Cerebellum (tissue), 4 donors: ENCODE measurements at places on chromosomes 5 and 9. TPM values are rescaled to one million over a fixed set of nuclear protein-coding genes. Genes with fewer than 3 reads are reported as not detected.

Gene ZBTB26
- total RNA-seq = 10.3 TPM

Gene SPATA31A7
- not detected for total RNA-seq

Gene LMX1B
- total RNA-seq = 0.64 TPM

Gene GALNT12
- 10.3 TPM for total RNA-seq

Gene SIMC1
- 21.1 TPM for total RNA-seq

DNA sequence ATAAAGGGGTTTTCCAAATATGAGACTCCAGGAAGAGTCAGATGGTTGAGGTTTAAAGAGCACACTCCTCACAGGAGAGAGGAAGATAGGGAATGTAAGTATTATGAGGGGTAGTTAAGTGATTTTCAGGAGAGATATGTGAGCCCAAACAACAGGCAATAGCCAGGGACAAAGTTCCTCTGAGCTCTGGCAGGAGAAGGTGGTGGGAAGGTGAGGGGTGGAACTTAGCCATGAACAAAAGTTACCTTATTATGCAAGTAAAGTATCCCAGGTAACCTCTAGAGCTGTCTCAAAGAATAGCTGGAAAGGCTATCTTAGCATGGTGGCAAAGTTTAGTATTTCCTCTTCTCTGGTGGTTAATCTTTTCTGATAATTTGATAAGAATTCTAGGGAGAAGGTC is 450.5 kb upstream of the PTPRD start:
- no peak for DNase-seq

- DNase-seq = no peak
Observed at GRCh38 chr5:54383941-54384340, 71.6 kb upstream of the HSPB3 start.

- no peak for DNase-seq
Observed at GRCh38 chr5:59065554-59065953, 482.7 kb downstream of the RAB3C start.

DNA sequence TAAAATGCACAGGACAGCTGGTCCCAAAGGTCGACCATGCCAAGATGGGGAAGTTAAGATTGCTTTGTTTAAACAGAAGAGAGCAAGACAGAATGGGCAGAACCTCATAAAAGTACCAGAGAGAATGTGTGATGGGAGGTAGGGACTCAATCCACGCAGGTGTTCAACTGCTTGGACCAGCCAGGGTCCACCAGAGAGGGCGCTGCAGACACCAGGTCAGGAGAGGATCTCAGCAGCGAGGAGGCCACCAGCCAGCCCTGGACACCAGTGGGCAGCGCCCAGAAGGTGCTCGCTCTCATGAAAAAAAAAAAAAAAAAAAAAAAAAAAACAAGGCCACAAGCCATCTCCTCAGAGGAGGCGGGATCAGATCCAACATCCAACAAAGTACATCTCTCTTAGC is 81.8 kb downstream of the SHC3 start:
- no peak for DNase-seq

DNA sequence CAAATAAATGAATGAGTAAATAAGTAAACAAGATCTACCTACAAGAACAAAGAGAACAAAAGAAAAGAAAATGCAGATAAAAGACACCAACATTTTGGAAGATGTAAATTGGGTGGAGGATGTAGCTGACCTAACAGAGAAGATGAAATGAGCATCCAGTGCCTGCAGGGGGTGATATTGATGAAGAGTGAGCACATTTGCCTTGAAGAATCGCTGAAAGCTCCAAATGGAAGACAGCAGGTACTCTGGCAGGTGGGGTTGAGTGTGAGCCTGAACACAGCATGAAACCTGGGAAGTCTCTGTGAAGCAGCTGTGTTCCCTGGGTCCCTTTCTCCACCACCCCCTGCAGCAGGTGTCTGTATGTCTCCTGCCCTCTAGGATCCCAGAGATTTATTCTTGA is 125.6 kb downstream of the NXNL2 start:
- no peak for DNase-seq

DNA sequence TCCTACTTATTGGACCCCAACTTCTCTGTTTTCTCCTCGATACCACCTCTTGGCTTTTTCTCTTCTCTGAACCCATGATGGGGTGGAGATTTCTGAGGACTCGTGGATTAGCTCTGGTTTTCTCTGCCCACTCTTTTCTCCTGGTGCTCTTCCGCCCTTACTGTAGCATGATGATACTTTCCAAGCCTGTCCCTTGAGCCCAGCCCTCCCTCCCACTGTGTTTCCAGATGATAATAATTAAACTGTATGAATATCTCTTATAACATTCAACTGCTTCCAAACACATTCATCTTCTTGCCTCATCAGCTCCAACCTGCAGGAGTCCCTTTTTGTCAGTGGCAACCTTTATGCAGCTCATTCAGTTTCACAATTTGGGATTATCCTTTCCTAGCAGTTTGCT is 494.2 kb upstream of the KLF4 start:
- no peak for DNase-seq

GRCh38 chr9:83569326-83569725 is 31.1 kb upstream of the FRMD3 start:
- DNase-seq = no peak

DNA sequence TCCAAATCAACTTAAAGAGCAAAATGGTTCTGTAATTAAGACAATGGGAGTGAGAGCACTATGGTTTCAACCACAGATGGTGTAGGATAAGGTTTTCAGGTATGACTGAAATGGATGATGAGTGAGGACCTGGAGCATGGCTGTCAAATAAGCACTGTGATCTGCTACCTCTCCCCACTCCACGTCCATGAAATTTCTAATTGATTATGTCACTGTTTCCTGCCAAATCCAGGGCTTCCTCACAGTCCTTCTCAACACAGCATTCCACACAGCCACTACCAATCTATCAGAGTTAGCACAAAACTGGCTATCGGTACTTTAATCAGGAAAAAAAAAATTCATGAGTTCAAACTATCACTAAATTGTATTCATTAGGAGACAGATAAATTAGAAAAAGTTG is 420.4 kb upstream of the WWC1 start:
- DNase-seq = no peak

GRCh38 chr9:29245351-29245750 is 1672.1 kb upstream of the C9orf72 start:
- no peak for DNase-seq
